NK-92 treated with Interleukin-12 subunit alpha and Interleukin-12 subunit beta, amount 100 ng/mL, for 24 hours (cell line): ENCODE measurements at places on chromosomes 5 and 9.

- no peak for DNase-seq
Observed at GRCh38 chr5:76953551-76954382, 922 bp downstream of the CRHBP start.

GRCh38 chr9:106657926-106658325, 205.0 kb upstream of the ZNF462 start:
- no peak for DNase-seq

DNA sequence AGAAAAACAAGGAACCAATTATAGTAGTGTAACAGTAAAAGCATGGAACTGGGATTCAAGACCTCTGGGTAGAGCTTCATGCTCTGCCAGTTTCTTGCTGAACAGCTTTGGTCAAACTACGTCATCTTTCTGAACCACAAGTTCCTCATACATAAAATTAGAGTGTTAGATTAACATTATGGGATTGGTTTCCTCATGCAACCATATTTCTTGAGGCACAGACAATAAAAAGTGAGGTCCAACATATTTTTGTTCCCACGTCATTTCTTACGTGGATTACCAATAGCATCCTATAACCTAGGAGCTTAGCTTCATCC, 354.8 kb downstream of the TMEM232 start:
- no peak for DNase-seq

DNA sequence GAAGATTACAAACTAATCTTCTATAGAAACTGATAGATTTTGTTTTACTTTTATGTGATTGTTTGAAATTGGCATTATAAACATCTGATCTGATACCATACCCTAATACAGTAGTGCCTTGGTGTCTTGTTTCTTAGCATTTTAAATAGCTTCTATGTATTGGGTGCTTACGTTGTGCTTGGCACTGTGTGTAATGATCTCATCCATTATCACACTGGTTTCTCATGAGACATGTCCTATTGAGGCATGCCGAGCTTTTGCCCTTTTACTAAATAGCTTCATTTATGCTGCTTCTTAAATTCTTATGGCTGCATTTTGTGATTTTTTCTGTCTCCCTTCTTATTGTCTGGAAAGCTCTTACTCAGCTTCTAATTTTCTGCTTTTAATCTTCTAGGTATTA, 48.2 kb upstream of the TLR4 start:
- no peak for DNase-seq

GRCh38 chr9:34493972-34494535, 28.7 kb downstream of the ENHO start:
- DNase-seq: no peak

- no peak for DNase-seq
Observed at GRCh38 chr9:72979405-72980100, 26.7 kb upstream of the ALDH1A1 start.

GRCh38 chr9:95268681-95269080, 48.8 kb downstream of the FANCC start:
- no peak for DNase-seq

DNA sequence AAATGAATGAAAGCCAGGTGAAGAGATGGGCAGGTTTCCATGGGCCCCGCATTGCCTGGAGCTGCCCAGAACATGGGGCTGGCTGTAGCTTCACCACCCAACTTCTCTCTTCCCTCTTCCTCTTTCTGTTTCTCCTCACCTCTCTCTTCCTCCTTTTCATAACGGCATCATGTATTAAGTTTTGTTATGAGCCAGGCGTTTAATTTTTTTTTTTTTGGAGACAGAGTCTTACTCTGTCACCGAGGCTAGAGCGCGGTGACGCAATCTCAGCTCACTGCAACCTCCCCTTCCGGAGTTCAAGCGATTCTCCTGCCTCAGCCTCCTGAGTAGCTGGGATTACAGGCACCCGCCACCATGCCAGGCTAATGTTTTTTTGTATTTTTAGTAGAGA, 13.0 kb upstream of the SPINK4 start:
- no peak for DNase-seq

DNA sequence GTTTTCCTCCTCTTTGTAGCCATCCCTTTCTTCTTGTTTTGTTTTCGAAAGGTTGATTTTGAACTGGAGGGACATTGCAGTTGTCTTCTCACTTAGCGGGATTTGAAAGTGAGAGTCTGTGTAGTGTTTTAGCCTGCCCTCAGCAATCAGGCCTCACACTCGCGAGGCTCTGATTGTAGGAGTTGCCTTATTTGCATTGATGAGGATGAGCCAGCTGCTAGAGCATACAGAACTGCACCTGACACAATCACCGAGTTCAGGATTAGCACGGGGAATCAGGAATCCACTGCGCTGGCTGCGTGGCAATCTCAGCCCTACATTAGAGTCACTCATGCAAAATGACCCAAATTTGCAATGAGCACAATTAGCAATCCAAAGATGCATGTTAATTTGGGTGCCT, 122.5 kb upstream of the TMEM161B start:
- DNase-seq: no peak

DNA sequence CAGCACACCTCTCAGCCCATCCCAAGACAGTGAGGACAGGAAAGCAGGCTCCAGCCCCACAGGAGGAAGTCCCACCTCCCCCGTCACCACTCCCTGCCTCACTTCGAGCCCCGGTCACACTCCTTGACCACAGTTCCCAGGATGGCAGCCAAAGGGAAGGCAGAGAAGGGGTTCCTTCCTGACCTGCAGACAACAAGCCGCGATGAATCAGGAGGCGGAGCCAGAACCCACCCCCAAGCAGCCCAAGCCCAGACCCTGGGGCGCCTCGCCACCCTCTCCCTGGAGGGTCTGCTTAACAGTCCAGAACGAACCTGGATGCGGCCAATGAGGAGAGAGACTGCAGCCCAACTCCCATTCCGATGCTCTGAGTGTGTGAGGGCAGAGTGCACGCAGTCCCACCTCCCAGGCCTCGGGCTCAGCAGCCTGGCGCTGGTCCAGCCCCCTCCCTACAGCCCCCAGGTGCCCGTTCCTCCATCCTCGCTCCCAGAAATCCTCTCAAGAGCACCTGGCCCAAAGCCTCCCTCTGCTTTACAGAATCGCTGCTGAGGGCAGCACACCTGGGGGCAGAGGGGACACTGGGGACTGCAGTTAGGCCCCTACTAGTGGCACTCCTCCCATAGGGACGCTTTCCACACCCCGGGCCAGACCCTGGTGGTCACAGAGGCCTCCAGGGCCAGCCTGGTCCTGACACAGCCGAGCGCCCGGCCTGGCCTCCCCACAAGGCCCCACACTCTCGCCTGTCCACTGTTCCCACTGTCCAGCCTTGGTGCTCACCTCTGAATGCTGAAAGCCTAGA, 69.6 kb upstream of the LRRTM2 start:
- no peak for DNase-seq

DNA sequence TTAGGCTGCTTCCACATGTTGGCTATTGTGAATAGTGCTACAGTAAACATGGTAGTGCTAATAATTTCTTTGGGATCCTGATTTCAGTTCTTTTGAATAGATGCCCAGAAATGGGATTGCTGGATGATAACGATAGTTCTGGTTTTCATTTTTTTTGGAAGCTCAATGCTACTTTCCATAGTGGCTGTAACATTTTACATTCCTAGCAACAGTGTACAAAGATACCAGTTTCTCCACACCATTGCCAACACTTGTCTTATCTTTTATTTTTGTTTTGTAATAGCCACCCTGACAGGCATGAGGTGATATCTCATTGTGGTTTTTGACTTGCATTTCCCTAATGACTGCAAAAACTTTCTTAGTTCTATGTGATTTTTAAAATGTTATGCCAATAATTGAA, 68.8 kb upstream of the LRRC70 start:
- DNase-seq: no peak

DNA sequence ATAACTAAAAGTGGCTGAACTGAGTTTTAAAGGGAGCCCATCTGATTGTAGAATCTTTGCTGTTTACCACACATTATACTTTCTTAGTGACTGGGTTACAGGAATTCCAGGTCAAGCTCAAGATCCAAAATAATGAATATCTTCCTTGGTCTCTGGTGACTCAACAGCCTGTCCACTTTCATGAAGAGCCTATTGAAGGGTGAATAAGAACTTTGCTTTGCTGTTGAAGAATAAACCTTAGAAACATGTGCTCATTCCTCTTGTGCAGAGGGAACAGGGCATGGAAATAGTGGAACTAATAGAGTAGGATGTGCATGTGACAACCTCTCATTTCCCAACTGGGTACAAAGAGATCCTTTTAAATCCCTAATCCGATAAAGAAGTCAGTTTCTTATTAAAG, 21.4 kb downstream of the ALDH1A1 start:
- DNase-seq: no peak

GRCh38 chr5:2270467-2270866, 387.7 kb upstream of the IRX4 start:
- no peak for DNase-seq
